Fibroblast of skin of left quadriceps (primary cell): ENCODE measurements at places on chromosomes 1 and 21.

DNA sequence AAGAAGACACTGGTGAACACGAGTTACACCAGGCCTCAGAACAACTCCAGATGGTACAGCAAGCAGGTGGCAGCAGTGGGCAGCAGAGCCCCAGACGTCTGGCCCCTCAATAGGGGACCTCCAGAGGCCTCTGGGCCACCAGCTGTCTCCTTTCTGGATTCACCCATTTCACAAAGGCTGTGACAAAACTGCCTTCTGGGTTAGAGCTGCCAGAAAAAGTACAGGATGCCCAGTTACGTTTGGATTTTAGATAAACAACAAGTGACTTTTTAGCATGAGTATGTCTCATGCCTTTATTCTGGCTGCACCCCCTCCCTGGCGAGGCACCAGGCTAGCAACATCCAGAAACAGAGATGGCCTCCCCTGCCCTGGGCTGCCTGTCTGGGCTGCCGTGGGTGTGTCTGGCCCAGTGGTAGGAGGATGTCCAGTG is 30.1 kb downstream of the ITPKB start:
- DNase-seq, result no peak

- no peak for DNase-seq
Observed at GRCh38 chr1:169858467-169858866, 35.2 kb downstream of the SCYL3 start.

DNA sequence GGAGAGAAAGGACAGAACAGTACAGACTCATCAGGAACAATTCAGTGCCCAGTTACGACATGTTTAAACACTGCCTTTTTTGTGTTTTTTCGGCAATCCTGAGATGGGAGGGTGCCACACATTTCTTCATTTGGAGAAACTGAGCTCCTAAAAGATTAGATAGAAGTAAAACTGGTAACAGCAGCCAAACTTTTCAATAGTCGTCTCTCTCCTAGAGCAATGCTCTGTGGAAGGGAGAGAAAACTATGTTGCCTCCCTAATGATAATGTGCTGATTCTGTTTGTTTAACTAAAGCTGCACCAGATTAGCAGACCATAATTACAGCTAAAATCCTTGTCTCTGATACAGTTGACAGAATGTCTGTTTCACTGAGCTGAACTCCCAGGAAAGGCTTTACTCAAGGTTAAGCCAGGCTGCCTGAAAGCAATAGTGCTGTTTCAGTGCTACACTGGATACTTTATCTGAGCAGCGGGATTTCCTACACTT is 76.2 kb upstream of the CXADR start:
- no peak for DNase-seq

- no peak for DNase-seq
Observed at GRCh38 chr1:89667691-89668090, 34.8 kb downstream of the LRRC8C start.

GRCh38 chr1:36540056-36540455 is 57.3 kb upstream of the CSF3R start:
- no peak for DNase-seq

DNA sequence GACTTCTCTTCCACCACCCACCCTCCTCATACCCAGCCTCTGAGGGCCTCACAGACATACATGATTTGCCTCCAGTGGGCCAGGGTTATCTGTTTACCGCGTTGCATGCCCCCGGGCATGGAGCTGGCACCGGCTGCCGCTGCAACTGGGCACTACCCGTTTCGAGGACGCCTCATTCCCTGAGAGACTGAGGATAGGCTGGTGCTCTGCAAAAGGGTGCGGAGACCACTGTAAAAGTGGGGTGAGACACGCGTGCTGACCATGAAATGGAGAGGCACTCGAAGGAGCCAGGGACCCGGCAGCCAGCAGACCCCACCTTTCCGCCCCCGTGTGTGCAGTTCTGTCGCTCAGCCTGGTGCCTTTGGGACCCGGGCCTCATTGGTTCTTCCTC is 20.6 kb downstream of the TP73 start:
- no peak for DNase-seq

DNA sequence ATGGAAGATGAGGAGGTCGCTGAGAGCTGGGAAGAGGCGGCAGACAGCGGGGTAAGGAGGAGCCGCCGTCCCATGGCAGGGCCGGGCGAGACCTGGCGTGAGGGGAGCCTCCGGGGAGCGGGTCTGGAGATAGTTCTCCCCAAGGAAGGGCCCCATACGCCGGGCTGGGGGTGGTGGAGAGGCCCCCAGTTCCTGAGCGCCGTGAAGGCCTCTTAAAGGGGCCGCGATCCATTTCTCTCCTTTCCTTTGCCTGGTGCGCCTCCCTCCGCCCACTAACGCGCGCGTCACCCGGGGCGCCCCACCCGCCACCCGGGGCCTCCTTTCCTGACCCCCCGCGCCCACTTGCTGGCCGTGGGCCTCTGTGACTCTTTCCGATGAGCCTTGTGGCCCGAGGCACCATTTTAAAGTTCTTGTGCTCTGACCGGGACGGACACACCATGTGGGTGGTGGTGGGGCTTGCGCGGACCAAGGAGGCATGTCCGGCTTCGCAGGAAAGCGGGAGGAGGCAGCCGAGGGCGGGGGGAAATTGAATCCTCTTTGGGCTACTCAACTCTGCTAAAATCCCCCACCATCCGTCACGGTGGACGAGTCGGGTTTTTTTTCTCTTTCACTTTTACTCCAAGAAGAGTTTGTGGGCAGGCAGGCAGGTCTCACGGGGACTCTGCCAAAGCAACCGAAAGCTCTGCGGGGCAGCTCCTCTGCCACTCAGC is 371 bp downstream of the SZRD1 start:
- DNase-seq, result peak; percentile 35

GRCh38 chr1:202011994-202012393 is 1.6 kb downstream of the ELF3 start:
- no peak for DNase-seq

GRCh38 chr1:79899914-79900313 is 893.4 kb upstream of the ADGRL4 start:
- peak; percentile 96 for DNase-seq

GRCh38 chr1:151535326-151536271 is 4.5 kb upstream of the TUFT1 start:
- no peak for DNase-seq

- no peak for DNase-seq
Observed at GRCh38 chr1:64124704-64125440, 78.6 kb upstream of the UBE2U start.

DNA sequence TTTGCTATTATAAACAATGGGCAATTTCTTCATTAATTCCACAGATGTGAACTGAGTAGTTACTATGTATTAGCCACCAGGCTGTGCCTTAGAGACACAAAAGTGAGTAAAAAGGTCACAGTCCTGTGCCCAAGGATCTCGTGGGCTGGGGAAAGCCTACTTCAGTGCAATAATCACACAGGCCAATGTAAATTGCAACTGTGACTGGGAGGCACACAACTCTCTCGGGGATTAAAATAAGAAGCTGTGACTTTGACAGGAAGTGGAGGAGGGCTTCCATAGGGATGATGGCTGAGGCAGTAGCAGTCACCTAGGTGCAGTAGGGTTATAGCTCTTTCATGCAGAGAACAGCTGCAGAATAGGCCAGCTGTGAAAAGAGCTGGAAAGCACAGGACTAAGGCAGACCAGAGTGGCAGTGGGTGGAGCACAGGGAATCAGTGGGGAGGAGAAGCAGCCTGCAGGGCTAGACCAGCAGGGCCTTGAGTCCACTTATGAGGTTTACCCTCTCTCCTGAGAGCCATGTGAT is 121.9 kb downstream of the MAB21L3 start:
- DNase-seq, result no peak

- peak; percentile 46 for DNase-seq
Observed at GRCh38 chr1:232620356-232620969, 9.5 kb downstream of the SIPA1L2 start.

DNA sequence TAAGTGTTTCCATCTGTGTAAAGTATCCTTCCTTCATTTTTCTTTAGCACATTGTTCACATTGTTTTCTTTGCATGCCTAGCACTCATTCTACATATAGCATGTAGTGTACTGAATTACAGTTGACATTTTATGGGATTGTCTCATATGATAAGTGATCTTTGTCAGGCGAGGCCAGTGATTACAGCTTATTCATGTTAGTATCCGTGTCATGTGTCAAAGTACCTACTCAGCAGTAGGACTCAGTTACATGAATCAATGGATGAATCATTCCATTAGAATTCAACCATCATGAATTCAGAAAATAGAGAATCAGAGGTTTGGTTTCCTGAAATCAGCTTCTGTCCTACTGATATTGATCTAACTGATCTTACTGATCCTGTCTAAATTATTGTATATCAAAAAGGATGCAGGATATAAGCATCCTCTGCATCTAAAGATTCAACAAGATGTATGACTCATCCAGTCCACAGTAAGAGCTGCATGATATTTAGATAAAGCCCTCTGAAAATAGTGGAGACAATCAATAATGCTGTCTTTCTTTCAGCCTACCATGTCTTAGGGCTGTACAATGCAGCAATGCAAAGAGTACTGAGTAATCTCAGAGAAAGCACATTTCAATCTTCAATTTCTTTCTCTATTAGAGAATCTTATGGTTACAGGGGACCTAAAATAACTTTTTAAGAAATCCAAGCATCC is 20.7 kb upstream of the HRNR start:
- DNase-seq, result no peak

DNA sequence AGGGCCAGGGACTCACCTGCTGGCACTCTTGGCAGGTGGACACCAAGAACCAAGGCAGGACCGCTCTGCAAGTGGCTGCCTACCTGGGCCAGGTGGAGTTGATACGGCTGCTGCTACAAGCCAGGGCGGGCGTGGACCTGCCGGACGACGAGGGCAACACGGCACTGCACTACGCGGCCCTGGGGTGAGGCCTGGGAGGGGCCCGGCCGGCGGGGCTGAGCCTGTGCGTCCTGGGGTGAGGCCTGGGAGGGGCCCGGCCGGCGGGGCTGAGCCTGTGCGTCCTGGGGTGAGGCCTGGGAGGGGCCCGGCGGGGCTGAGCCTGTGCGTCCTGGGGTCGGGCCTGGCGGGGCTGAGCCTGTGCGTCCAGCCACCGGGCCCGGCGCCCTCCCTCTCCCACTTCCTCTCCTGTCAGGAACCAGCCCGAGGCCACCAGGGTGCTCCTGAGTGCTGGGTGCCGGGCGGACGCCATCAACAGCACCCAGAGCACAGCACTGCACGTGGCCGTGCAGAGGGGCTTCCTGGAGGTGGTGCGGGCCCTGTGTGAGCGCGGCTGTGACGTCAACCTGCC is 4.6 kb upstream of the MMP23B start:
- no peak for DNase-seq

- DNase-seq, result no peak
Observed at GRCh38 chr1:210726621-210727020, 397.9 kb downstream of the HHAT start.

DNA sequence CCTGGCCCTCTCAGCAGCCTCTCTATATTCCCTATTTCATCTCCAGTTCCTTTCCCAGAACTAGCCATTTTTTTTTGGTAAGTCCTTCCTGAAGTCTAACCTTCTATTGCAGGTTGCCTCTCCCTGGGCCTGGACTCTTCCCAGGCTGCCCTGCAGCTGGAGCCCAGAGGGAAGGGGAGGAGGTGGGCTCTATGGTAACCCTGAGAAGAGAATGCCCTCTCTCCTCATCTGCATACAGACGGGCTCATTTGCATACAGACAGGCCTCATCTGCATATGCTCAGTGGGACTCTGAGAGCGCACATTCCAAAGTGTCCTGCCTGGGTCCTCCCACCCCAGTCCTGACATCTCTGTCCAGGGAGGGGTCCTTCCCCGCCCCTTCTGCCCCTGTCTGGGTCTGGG is 32.7 kb downstream of the RHBG start:
- DNase-seq, result no peak

DNA sequence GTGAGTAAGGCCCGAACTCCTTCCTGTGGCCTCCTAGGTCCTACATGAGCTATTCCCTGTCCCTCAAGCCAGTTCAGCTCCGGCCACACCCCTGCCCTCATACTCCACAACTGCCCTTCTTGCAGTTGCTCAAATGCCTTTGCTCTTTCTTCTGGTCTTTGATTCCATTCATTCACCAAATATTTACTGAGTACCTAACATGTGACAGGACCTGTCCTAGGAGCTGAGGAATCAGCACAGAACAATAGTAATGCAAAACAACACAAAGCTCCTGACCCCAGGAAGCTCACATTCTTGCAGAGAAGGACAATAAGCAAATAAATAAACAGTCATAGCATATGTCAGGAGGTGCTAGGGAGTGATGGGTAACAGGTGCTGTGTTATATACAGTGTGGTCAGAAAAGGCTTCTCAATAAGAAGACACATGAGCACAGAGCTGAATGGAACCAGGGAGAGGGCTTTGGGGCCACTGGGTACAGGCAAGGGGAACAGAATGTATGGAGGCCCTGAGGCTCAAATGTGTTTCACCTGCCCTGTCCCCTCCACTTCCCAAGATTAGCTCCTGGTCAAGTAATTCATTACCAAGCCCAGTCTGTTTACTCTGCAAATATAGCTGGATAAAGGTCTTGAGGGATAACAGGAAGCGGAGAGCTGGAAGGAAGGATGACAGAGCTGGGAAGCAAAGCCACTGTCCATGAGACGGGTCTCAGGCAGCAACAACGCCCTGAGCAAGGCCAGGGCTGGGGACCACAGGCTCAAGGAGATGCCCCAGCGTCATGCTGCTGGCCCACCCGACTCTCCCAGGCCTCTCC is 145.1 kb downstream of the CSMD2 start:
- DNase-seq, result no peak

DNA sequence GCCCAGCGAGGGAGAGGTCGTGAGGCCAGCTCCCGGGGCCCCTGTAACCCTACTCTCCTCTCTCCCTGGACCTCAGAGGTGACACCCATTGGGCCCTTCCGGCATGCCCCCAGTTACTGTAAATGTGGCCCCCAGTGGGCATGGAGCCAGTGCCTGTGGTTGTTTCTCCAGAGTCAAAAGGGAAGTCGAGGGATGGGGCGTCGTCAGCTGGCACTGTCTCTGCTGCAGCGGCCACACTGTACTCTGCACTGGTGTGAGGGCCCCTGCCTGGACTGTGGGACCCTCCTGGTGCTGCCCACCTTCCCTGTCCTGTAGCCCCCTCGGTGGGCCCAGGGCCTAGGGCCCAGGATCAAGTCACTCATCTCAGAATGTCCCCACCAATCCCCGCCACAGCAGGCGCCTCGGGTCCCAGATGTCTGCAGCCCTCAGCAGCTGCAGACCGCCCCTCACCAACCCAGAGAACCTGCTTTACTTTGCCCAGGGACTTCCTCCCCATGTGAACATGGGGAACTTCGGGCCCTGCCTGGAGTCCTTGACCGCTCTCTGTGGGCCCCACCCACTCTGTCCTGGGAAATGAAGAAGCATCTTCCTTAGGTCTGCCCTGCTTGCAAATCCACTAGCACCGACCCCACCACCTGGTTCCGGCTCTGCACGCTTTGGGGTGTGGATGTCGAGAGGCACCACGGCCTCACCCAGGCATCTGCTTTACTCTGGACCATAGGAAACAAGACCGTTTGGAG is 23.7 kb upstream of the TNFRSF1B start:
- no peak for DNase-seq
